ENCODE measurements at places on chromosomes 2 and 18.

DNA sequence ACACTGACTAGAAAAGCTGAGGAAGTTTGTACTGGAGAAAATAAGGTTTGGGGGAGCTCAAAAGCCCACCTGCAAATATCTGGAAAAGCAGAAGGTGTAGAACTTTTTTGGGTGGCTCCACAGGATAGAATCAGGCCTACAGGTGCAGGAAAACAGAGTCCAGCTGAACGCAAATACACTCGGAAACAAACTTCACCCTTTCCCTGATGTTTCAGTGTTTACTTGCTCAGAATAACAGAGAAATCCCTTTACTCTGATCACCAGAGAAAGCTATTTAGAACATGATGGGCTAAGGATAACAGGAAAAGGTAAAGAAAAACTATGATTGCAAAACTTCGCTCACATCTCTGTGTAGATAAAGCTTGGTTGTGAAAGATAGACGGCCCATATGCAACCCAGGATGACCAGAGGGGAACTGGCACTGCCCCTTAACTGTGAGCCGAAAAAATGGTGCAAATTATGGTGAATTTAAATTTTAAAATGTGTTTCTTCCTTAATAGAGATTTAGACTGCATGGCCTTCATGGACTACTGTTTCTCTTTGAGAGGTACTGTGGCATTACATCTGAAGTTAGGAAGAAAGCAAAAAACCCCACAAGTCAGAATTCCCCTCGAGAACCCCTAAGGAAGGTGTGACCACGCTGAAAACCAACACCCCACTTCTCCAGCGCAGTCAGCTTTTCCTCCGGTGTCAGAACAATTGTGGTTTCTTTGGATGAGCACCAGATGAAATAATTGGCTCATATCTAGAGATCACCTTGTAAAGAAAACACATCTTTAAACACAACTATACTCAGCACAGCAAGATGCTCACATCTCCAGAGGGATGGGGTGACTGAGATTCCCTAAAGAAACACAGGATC, 84.5 kb upstream of the TMEM247 start:
- DNase-seq, result no peak

- DNase-seq, result peak; percentile 62
Observed at GRCh38 chr18:55136864-55137263, 177.6 kb upstream of the CCDC68 start.

DNA sequence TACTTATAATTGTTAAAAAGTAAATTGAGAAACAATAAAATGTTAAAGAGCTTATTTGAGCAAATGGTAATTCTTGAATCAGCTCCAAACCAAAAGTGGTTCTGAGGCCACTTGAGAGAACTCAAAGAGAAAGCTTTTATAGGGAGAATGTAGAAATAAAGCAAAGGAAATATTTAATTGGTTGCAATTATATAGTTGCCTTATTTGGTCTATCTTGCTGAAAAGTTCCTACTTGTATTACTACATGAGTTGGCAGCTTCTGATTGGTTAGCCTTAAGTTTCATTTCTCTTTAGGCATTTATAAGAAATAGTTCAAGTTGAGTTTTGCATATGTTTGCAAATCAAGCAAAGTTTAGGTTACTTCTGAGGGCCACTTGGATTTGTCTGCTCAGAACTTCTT, 38.1 kb downstream of the SCN2A start:
- peak; percentile 31 for DNase-seq

DNA sequence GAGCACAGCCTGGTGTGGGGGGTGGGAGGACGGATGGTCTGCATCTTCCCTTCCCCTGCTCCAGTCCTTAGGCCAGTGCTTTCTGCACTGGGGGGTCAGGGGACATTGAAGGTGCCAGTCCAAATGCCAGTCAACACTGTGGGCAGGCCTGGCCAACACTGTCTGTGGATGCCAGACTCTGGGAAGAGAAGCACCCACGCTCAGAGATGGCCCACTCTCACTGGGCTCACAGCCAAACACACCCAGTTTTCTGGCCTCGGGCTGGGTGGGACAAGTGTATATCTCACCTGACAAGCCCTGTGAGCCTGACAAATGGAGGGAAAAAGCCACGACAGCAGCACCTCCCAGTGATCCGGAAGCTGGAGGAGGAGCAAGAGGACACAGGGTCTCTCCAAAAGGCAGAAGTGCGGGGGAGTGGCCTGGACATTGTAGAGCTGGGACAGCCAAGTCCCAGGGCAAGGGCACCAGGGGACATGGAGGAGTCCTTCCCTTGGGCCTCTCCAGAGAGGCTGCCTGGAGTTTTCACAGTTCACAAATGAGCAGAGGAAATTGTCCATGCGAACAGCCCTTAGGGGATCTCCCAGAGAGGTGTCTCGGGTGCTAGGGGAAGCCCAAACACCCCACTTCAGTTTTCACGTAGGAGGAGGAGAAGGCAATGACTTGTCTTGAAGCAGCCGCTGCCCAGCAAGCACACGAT, 79.3 kb downstream of the SDC1 start:
- DNase-seq, result no peak

DNA sequence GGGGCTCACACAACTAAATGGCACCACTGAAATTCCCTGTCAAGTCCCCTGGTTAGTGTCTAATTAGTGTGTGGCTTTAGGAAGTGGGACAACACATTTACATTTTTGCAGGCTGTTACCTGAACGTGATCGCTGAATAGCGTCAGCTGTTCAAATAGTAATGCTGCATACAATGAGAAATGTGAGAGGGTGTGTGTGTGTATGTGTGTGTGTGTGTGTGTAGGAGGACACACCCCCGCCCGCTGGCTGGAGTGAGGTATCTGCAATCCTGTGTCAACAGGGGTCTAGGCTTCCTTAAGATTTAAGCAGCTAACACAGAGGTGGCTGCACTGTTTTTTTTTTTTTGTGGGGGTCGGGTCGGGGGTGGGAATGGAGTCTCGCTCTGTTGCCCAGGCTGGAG, 4.8 kb upstream of the LYPD6B start:
- DNase-seq, result no peak
